Adrenal gland (tissue), 19 donors: ENCODE measurements at places on chromosomes 6 and 20.

DNA sequence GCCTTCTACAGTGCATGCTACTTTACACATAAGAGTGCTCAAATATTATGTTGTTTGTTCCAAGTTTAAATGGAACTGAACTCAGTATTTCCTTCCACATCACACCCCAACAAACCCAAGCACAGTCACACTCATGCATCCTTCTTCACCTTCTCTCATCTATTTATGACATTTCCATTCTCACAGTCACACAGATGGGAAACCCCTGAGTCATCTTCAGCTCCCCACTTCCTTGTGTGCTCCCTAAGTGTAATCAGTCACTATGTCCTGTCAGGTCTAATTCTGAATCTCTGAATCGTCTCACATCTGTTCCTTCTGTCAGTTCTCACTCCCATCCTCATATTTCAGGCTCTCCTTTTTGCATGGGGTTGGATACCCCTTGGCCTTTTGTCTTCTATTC is 96.0 kb downstream of the RIMS1 start:
- DNase-seq = no peak

- peak; percentile 71 for DNase-seq
Measured at GRCh38 chr20:36866681-36867495, 9.1 kb upstream of the TLDC2 start.

DNA sequence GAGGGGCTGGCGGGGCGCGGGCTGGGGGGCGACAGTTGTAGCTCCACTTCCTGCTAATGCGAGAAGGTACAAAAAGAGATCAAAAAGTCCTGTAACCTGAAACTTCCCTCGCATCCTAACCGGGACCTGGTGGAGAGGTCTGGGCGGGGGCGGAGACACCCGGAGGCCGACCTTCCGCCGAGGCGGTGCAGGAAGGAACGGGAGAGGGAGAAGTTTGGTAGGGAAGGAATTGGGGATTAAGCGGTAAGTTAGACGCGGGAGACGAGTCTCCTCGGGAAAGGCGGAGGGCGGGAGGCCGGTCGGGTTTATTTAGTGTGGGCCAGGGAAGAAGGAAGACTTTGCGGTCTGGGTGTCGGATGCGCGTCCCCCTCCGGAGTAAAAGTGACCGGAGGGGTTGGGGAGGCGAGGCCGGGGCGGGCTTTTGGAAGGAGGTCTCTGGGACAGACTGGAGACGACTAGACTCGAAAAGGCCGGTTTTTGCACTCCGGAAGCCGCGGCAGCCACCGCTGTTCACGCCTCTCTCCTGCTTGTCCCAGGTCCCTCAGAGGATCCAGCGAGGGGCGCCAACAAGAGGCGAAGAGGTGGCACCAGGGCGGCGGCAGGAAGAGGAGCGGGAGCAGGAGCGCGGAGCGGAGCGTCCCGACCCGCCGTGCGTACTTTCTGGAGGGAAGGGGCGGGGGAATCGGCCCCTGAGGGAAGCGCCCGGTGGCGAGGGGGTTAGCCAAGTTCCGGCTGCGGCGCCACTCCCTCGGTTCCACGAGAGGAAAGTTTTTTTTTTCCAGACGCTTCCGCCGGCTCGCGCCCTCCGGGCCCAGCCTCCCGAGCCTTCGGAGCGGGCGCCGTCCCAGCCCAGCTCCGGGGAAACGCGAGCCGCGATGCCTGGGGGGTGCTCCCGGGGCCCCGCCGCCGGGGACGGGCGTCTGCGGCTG is 734 bp downstream of the TPBG start:
- DNase-seq = peak; percentile 17

- DNase-seq = peak; percentile 74
Measured at GRCh38 chr6:25788305-25788922, 33.9 kb downstream of the SLC17A4 start.

- no peak for DNase-seq
Measured at GRCh38 chr6:14452567-14453527, 335.3 kb downstream of the CD83 start.

GRCh38 chr6:108157234-108157980 is 8.4 kb upstream of the NR2E1 start:
- DNase-seq = no peak

GRCh38 chr6:138680085-138680484 is 93.5 kb upstream of the CCDC28A start:
- no peak for DNase-seq
